ENCODE measurements at places on chromosomes 2 and 18. TPM values are rescaled to one million over a fixed set of nuclear protein-coding genes. Genes with fewer than 3 reads are reported as not detected.

GRCh38 chr18:22739789-22740188, 193.3 kb upstream of the RBBP8 start:
- DNase-seq: no peak

GRCh38 chr2:96631804-96632435, 6.2 kb downstream of the KANSL3 start:
- DNase-seq: no peak

DNA sequence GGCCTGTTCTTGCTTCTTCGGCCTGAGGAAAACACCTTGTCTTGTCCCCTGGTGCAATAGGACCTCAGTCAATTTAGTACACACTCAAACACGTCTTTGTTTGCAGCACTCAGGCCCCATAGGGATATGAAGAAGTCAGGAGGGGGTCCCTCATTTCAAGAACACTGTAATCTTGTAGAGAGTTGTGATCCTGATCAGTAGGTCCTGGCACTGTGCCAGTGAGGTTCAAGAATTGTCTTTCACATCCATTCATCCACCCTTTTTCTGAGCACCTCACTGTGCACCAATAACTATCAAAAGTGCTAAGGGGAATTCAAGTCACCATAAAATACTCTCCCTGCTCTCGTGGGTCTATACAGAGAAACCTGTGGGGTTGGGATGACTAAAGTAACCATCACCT, 131.4 kb upstream of the LHCGR start:
- DNase-seq: no peak

DNA sequence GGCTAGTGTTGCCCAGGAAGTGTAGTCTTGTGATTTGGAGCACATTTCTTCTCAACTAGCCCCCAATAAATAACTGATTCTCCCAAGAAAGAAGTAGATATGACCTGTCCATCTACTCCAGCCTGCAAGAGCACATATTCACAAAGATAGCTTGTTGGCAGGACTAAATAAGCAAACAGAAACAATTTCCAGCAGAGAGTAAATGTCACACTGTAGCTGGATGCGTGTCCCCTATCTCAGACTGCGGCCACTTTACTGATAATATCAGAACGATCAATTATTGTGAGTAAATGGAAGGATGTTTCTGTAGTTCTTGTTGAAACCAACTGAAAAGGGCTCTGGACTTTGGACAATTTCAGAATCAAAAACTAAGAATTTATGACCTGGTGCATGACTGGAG, 97.9 kb downstream of the PIEZO2 start:
- no peak for DNase-seq

IL36G gene
- total RNA-seq: not detected

Measured in Right ventricle myocardium superior (tissue), 1 donor.